ENCODE measurements at places on chromosomes 13 and 19. TPM values are rescaled to one million over a fixed set of nuclear protein-coding genes. Genes with fewer than 3 reads are reported as not detected.
A peak's percentile ranks its signal among the peaks of the same experiment; 100 is the strongest.

GRCh38 chr13:113514847-113515246 lies 24.3 kb upstream of the DCUN1D2 start:
- no peak for DNase-seq

DNA sequence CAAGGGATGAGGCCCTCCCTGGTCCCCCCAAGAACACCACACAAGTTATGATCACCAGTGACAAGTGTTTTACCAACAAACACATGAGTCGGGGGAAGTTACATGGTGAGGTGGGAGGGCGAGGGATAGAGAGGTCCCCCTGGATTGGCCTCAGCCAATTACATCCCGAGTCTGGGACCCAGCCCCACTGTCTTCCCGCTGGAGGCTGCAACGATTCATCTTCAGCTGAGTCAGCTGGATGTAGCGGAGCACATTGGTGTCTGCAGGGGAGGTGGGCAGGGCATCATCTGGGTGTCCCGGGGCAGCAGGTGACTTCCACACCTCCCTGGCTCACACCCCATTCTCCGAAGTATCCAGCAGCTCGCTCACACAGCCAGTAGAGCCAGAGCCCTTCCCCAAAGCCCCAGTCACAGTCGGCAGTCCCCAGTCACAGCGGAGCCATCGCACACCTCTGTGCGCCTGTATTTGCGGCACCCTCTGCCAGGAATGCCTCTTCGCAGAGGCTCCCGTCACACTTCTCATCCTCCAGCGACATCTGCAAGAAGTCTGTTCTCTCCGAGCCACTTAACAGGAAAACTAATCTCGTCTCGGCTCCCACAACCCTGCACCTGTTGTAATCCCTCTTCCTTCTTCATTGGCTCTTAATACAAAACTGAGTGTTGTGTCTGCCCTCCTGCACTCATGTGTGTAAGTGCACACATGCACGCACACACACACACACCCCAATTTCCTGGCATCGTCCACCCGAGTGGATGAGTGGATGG lies 2.0 kb downstream of the TTC9B start:
- DNase-seq, result no peak

DNA sequence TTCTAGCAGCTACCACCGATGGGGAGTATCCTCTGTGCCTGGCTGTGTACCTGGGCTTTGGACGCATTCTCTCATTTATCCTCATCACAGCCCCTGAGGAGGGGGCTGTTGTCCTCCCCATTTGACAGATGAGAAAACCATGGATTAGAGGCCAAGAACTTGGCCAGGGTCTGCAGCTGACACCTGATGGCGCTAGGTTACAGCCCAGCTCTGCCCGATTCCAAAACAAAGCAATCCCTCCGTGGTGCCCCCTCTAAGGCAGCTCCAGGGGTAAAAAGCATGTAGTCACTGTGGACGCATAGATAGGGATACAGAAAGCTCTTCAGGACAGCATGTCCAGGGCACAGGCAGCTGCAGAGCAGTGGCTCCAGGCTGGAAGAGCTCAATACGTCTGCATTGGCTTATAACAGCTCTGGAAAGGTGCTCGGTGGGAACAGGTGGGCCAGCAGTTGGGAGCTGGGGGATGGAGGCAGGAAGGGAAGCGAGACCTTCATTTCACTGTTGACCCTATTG lies 35.4 kb upstream of the UQCRFS1 start:
- no peak for DNase-seq

DNA sequence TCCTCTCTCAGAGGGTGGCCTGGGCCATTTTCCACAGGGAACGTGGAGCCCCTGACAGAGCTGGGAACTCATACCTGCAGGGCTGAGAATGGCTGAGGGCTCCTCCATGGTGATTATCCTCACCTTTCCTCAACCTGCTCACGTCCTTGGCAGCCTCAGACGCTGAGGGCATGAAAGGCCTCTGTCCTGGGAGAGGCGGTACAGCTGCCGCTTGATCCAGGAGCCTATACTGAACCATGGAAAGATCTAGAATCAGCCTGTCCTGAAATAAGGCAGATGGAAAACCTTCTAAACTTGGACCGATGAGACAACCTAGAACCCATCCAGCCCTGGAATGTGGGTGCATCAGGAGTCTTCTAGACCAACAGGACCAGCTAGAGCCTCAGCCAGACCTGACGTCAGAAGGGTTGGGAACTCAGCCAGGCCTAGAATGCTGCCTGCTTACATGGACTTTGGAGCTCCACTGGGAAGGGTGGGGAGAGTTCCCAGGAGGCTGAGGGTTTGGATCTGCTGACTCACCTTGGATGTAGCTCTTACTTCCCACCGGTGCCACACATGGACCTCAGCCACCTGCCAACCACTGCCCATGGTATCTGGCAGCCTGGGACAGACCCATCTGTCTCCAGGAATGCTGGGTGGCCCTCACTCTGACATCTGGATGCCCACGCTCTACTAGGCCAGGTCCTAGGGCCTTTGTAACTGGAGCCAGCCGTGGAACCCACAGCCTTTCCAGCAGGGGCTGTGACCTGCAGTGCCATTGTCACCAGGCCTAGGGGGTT lies 7.5 kb downstream of the KCTD15 start:
- DNase-seq, result no peak

DNA sequence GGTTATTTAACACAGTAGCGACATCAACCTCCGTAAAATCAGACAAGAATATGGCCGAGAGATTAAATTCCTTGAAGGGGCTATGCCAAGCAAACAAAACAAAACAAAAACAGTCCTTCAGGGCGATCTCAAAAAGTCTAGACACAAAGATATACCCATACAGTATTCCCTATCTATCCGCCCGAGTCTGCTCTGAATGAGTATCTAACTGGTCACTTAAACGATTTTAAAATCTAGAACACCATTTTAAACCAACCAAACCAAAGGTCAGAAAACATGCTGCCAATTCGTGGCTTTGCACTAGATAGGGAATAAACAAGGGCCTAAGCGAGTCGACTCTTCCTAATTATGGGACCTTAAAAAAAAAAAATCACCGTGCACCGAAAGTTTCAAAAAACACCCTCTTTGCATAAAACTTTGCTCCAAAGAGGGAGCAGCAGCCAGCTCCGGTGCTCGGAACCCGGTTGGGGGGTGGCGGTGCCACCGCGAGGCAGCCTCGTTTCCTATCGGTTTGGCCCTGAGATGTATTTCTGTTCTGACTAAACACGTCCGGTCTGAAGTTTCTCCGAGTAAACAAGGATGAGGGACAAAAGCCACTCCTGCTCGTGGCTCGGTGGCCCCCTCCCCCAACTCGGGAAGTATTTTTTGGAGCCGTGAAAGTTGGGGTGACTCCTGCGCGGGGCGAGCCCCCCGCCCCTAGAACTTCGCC lies 1.8 kb downstream of the HMGB1 start:
- DNase-seq, result no peak

The FXYD7 gene
- polyA plus RNA-seq, result 17.5 TPM

- no peak for DNase-seq
Measured at GRCh38 chr13:21849323-21849722, 178.4 kb downstream of the FGF9 start.

GRCh38 chr19:55958356-55958755 lies 10.7 kb downstream of the NLRP8 start:
- no peak for DNase-seq

DNA sequence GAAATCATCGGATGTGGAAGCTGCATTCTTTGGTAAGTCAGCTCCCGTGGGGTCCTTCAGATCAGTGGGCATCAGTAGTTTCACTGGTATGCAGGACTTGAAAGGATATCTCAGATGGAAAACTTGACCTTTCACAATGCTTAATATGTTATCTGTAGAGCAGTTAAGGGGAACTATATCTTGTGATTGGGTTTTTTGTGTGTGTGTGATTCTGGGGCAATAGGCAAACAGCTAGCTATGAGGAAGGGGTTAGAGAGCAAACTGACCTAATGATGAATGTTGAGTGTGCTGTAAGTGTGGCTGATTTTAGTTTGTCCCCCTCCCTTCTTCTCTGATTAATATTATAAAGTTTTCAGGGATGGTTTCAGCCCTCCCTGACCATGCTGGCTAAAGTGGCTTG lies 53.3 kb downstream of the ACSBG2 start:
- DNase-seq, result no peak

- no peak for DNase-seq
Measured at GRCh38 chr13:41061914-41062837, 867 bp downstream of the WBP4 start.

DNA sequence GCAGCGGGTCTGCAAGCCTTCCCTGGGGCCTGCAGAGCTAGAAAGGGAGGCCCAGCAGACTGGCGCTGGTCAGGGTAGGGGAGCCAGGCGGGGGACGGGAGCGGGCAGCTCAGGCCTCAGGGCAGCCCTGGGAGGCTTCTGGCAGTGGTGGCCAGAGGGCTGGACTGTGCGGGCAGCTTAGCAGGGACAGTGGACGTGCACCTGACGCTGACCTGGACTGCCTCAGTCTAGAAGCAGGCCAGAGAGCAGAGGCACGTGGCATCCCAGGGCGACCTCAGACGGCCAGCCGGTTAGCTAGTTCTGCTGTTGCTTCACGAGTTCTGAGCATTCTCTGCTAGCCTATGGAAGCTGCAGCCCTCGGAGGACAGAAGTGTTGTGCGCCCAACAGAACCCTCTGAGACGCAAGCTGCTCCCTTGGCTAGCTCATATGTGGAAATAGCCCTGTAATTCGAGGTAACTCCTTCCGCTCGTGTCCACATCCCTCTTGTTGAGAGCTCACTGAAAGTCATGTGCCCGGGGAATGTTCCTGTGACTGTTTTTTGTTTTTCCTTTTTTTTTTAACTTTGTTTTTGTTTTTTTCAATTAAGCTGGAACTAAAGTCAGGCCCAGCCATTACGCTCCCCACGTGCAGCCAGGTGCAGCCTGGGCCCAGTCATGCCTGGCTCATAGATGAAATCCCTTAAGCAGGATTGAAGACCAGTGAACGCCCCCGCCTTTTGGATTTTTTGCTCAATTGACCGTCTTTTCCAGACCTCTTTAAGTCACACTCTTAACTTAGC lies 1.9 kb upstream of the FAM174C start:
- DNase-seq, result no peak

DNA sequence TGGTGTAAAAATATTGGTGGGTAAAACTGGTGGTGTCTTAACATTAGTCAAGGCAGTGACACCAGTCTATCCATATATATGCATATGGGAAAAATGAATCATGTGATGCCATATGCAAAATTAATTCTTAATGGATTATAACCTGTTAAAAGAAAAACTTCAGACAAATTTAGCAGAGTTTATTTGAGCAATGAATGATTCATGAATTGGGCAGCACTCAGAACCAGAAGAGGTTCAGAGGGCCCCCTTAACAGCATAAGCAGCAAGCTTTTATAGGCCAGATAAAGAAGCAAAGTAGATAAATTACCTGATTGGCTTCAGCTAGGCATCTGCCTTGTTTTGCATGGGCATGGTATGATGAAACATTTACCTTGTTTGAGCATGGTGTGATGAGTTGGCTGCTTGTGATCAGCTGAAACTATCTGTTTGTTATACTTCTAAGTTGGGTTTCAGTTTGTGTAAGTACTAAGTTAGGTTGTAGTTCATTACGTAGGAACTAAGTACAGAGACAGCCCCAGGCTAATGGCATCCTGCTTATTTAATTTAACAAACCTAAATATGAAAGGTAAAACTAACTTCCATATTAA lies 66.6 kb downstream of the DNAJC15 start:
- DNase-seq, result no peak

DNA sequence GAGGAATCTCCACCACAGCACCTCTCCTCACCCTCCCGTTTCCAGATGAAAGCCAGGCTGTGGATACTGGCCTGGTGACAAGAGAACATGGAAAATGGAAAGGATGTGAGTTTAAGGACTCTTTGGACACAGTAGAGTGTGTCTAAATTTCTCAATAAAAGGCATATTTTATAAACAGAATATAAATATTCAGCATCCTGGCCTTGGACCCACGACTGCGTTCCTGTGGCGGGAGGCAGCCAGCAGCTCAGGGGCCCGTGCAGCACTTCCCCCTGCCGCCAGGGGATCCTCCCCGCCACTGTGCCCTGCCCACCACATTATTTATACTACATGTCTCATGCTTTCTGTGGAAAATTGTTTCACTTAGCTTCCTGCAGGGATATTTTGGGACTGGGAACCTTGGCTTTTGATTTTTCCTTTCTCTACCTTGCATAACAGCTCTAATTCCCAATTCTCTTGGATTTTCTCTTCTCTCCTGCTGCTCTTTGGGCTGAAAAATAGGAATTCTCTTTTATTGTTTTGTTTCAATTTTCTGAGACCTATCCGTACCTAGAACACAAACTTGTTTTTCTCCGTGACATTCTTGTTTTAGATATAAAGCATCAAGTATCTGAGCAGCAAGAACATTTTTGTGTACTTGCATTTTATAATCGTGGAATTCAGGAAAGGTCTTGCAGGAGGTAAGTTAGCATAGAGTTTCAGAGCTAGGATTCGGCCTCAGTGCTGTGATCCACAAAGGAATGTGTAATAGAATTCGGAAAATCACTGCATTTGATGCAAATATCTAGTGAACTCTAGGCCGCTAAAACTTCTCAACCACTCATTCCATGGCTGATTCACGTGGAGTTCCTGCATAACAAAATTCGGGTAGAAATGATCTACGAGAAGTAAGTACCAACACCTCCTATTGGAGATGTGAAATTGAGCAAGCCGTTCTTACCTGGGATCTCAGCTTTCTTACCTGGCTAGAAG lies 107.7 kb upstream of the SPATA13 start:
- no peak for DNase-seq

- DNase-seq, result no peak
Measured at GRCh38 chr19:31177246-31177645, 172.0 kb downstream of the TSHZ3 start.

GRCh38 chr13:49071341-49071937 lies 95.7 kb downstream of the FNDC3A start:
- DNase-seq, result no peak

DNA sequence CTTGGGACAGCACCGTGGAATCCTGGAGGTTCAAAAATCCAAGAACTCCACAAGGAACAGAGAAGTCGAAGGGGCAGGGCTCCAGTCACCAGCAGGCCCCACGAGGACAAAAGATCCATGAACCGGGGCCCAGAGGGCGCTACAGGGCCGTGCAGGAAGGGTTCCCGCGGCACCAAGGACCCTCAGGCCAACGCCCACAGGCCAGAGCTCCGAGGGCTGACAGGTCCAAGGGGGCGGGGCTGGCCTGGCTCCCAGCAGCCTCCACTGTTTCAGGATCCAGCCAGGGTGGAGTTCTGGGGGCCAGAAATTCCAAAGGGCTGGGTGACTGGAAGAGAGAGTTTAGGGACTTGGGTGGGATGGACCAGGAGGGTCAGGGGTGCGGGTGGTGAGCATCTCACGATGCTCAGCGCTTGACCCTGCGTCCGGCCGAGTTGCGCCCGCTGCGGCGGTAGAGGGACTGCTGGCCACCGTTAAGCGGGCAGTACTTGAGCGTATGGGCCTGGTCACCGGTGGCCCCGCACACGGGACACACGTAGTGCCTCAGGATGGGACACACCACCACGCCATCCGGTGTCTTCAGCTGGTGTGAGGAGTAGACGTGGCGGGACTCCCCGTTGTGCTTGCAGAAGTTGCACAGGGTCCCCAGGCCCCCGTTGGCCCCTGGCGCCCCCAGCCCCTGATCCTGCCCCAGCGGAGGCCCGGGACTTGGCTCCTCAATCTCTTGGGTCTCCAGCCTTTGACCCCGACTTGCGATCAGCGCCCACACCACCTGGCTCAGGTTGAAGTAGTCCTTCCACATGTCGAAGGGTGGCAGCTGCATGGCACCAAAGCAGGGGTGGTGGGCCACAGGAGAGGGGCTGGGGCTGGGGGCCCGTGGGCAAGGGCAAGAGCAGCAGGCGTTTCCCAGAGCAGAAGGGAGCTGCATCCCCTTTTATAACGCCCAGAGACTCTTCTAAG lies at the start of gene NANOS2:
Gene NANOS2, minus strand, starts transcription at position 905 of the 957 bp plus-strand sequence. Its CDS starts 85 bp downstream, at position 820.
- peak; percentile 91 for DNase-seq

- DNase-seq, result peak; percentile 84
Measured at GRCh38 chr13:99978799-99979452, 2.7 kb upstream of the ZIC2 start.

- no peak for DNase-seq
Measured at GRCh38 chr13:111080642-111081041, 34.5 kb upstream of the ARHGEF7 start.

The JSRP1 gene
- 0.24 TPM for polyA plus RNA-seq

The FFAR2 gene
- not detected for polyA plus RNA-seq

All from H1 (cell line).